ENCODE measurements at places on chromosomes 16 and 17.

- DNase-seq: no peak
These were observed 15.0 kb downstream of the NSMCE1 start for GRCh38 chr16:27253526-27253930.

- no peak for DNase-seq
These were observed 14.4 kb upstream of the MYLK3 start for GRCh38 chr16:46762583-46762982.

DNA sequence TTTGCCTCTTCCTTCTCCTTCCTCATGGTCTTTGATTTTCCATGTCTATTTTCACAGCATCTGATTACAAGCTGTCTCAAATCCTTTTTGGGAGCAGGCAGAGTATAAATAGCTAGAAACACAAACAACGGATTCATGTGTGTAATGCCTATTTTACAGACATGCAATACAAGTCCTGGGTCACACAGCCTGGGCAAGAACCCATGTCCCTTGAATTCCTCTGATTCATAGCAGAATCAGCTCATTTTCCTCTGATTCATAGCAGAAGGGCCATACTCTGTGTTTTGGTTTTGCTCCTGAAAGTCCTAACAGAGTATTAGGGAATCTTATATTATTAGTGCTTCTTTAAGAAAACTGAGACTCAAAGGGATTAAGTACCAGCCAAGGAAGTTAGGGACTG lies 71.3 kb downstream of the IRX5 start:
- no peak for DNase-seq

- DNase-seq: no peak
These were observed 52.5 kb downstream of the TEKT5 start for GRCh38 chr16:10641953-10642949.

GRCh38 chr17:49386373-49386772 lies 24.3 kb upstream of the ZNF652 start:
- no peak for DNase-seq

DNA sequence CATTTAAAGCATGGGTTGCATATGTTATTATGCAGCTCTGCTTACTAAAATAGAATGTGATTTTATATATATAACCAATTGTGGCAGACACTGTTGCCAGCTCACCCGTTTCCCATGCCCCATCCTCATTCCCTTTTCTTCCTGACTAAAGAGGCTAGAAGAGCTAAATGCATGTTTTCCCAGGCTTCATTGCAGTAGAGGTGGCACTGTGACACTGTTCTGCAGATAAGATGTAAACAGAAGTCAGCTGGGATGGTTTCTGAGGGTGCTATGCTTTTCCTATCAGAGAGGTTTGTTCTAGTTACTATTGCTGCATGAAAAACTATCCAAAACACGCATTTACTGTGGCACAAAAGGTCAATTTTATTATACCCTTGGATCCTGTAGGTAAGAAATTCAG lies 5.7 kb upstream of the TOB1 start:
- DNase-seq: no peak
